ENCODE measurements at places on chromosomes 4 and X. TPM values are rescaled to one million over a fixed set of nuclear protein-coding genes. Genes with fewer than 3 reads are reported as not detected.

Gene FOXR2
- not detected for total RNA-seq

Gene CYTL1
- 0.84 TPM for total RNA-seq

Gene IL2RG
- 117 TPM for total RNA-seq

Gene RNF175
- total RNA-seq: 1.2 TPM

Gene ATOH1
- not detected for total RNA-seq

Gene FAM149A
- 0.42 TPM for total RNA-seq

Gene PRRG1
- not detected for total RNA-seq

Gene N4BP2
- 36.2 TPM for total RNA-seq

Gene S100P
- 0.31 TPM for total RNA-seq

Gene GAGE12H
- not detected for total RNA-seq

Gene PDGFC
- 6.9 TPM for total RNA-seq

Gene CT45A3
- total RNA-seq: not detected

Gene VBP1
- total RNA-seq: 12.6 TPM

Gene ZMAT1
- 10.2 TPM for total RNA-seq

Gene CPEB2
- total RNA-seq: 20.6 TPM

Gene SERTM2
- under 0.01 TPM for total RNA-seq

Gene BEX4
- total RNA-seq: 38.4 TPM

Gene ARHGAP24
- 32.1 TPM for total RNA-seq

Gene CENPU
- total RNA-seq: 4.6 TPM

Gene DSPP
- total RNA-seq: not detected

Gene ENPEP
- 0.73 TPM for total RNA-seq

Data from mononuclear cell (primary cell).